SIG-M5 (cell line): ENCODE measurements at places on chromosomes 6 and 20.

DNA sequence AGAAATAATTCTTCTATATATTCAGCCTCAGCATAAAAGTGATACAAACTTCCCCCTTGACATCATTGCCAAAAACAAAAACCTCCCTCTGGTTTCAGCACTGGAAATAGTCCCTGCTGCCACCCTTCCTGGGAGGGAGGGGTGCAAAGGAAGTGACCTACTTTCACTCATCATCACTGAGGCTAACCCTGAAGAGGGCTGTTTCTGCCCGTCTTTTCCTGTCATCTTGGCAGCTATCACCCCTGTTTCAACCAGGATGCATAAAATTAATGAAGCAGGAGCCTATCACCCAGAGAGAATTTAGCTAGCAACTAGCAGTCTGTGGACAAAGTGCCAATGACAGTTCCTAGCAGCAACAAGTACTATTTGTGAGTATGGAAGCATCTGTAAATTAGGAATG is 397.8 kb downstream of the LAMA2 start:
- DNase-seq = no peak

GRCh38 chr20:44166008-44166407 is 21.0 kb downstream of the JPH2 start:
- DNase-seq = no peak

GRCh38 chr20:2507464-2507863 is 1.3 kb downstream of the ZNF343 start:
- no peak for DNase-seq

DNA sequence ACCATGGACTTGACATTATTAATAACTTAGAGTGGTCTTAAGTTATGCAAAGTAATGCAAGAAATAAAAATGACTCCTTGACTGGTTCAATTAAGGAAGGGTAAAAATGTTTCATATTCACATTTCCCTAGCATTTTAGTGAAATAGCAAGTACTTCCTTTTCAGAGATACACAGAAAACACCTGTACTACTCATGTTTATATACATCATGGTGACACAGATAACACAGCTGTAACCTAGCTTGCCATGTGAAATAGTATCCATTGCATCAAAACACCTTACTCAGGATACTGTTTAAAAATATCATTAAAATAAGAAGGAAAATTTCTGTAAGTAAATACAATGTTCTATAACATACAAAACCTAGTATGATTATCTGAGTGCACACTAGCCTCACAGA is 102.4 kb downstream of the AHI1 start:
- no peak for DNase-seq

- DNase-seq = no peak
Observed at GRCh38 chr6:44072959-44073611, 54.2 kb downstream of the MRPL14 start.

DNA sequence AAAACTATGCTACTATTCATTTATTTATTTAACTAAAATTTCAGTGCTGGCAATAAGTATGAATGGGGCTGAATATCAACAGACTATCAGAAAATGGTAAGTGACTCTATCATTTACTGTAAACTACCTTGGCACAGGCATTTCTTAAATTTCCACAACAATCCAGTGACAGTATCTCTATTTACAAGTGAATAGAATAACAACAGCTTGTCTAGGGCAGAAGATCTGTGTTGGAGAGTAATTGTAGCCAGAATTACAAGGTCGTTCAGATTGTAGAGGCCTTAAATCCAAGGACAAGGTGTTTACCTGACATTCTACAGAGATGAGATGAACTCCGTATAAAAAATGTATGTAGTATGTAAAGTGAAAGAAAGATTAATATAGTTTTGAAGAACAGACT is 193.8 kb upstream of the SIM1 start:
- DNase-seq = no peak

DNA sequence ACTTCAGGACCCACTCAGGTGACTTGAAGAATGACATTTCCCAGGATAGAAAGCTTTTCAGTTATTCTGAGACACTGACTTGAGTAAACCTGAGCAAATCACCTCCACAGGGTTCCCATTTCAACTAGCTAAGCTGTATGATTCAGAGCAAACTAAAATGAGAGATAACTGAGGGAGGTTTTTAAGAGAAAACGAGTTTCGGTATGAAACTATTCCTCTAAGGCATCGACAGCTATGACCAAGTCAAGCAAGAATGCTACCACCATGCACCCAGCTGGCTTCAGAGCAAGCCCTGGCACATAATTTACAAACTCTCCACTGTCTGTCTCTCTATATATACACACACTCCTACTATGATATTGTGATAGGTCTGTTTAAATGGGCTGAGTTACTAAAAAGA is 75.4 kb downstream of the PERP start:
- DNase-seq = no peak

GRCh38 chr6:109449064-109449794 is 6.3 kb downstream of the MICAL1 start:
- no peak for DNase-seq

GRCh38 chr6:28218312-28219248 is 6.5 kb upstream of the ZSCAN9 start:
- no peak for DNase-seq

DNA sequence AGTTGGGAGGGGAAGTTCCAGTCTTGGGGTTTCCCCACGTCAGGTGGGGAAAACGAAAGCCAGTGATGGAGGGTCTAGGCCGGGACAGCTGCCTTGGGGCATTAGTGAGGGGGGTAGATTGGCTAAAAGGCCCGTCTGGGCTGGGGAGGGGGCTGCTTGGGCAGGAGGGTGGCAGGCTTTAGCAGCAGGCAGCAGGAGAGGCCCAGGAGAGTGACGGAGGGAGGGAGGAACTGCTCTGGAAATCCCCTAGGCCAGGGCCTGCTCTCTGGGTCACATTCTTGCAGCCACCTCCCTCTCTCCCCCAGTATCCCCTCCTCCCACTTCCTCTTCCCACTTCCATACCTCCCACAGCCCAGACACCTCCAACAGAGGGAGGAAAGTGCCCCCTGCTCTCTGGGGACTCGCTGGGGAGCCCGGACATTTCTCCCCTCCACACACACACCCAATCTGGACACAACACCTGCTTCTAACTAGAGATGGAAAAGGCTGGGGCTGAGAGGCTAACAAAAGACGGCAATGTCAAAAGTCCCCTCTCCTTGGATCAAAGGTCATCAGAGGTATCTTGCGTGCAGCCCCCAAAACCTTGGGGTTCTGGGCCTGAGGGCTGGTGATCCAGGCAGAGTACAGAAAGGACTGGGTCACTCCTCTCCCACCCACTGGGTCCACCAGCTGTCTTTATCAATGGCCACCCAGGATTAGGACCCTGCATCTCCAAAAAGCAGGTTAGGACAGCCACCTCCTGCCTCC is 1.8 kb downstream of the NFKBIE start:
- DNase-seq = no peak

DNA sequence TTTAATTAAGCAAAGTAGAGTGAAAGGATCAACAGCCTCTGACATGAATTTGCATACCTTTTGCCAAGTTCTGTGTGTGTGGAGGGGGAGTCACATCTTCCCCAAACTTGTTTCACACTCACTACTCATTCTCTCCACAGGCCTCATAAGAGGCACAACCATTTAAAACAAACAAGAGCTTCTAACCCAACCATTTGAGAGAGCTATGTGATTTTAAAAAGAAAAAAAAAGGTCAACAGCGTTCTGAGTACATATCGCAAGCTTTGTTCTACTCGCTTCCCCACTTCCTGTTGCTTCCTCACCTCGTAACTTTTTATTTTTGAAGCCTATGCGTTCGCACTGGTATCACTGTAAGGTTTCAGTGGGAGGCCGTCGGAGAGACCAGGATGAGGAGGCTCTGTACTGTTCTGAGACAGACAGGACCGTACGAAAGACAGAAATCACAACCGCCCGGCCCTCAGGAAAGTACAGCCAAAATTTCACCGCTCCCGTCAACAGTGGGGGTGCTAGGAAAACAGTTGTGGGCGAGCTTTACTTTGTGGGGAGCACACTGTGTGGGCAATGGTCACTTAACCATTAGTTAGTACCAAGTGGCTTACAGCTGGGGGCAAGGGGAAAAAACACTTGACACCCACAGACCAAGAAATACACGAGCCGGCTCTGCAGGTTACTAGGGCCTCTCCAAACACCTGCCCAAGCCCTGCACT is 61.3 kb downstream of the TRERF1 start:
- no peak for DNase-seq

GRCh38 chr6:133630651-133631050 is 258.3 kb upstream of the TCF21 start:
- no peak for DNase-seq

DNA sequence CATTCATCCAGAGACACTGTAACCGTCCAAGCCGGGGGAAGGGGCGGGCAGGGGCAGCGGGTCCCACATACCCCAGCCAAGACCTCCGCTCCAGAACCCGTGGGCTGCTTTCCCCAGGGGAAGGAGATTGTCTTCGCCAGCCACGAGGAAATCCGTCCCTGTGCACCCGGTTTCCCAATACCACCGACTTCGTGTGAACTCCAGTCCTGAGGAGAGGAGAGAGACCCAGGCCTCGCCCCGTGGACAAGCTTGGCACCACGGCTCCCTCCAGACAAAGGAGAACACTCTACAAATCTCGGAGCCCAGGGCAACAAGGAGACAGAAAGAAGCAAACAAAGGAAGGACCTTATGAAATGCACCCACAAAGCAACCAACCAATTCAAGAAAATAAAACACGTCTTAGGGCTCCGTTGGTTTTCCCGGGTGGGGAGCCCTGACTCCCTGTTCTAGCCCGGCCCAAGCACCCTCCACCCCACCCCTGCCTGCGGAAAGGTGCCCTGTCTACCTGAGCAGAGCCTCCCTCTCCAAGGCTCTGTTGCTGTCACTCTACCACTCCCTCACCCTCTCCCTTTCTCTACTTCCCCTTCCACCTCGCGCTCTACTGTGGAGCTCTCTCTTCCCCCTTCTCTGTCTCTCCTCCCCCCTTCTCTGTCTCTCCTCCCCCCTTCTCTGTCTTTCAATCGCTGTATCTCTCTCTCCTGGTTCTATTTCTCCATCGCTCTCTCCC is 1382.8 kb upstream of the DEFB115 start:
- no peak for DNase-seq

DNA sequence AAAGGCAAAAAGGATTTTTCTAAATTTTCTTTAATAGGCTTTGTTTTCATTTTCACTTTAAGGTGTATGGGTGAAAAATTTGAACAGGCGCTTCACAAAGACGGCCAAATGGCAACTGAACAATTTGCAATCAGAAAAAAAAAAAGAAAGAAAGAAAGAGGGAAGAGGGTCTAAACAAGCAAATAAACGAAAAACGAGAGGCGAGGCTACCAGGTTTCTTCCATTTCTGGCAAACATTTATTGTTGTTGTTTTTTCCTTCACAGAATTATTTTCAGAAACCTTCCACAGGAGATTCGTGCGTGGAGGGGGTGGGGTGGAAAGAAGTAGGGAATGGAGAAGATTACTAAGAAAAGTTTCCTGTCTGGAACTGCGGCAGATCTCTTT is 24.3 kb downstream of the POM121L2 start:
- DNase-seq = no peak

DNA sequence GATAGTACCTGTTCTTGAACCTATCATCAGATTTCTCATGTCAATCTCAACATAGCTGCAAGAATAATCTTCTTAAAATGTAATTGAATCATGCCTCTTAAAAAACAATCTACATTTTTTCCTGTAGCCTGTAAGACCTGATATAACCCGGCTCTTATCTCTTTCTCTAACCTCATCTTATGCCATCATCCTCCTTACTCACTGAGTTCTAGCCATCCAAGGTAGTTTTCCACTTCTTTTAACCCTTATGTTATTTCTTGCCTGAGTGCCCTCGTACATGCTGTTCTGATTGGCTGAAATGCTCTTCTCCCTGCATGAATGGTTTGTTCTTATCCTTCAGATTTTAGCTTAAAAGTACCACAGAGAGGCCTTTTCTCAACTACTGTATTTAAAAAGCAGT is 16.4 kb downstream of the SLC17A5 start:
- DNase-seq = no peak

GRCh38 chr6:399785-400534 is 8.4 kb downstream of the IRF4 start:
- no peak for DNase-seq

- no peak for DNase-seq
Observed at GRCh38 chr20:15236812-15237211, 899.4 kb upstream of the FLRT3 start.

DNA sequence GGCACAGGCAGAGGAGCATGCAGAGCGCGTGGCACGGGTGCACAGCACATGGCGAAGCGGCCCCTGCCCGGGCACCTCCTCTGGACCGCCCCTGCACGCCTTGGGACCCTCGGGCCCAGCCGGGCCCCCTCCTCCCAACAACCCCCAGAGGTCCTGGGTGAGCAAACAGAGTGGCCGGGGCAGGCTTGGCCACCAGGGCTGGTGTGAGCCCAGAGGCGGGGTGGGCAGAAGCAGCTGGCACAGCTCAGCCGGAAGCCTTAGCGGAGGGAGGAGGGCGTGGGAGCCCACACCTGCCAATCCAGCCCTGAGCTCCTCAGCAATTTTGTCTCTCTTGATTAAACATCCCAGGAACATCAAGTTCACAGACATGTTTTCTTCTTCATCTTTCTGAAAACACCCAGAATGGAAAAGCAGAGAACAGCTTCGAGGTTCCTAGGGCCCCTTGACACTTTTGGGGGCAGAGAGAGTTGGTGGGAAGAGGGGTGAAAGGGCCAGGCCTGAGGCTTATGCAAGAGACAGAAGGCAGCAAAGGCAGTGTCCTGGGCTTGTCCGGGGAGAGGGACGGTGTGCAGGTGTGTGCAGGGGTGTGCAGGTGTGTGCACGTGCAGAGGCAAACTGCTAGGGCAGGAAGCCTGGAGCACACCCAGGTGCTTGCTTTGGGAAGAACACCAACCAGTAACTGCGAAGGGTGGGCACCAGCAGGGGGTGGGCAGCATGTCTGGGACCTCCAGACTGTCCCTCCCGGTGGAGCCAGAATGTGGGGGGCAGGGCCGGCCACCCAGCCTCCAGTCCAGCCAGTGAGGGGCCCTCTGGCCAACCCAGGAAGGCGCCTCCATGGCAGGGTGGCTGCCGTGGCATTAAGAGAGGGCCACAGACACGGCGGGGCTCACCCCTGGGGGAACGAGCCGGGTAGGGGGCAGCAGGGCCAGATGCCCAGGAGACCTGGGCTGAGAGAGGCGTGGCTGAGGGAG is 4.8 kb downstream of the HRH3 start:
- no peak for DNase-seq

GRCh38 chr20:51958099-51959065 is 156.1 kb upstream of the SALL4 start:
- DNase-seq = no peak

- no peak for DNase-seq
Observed at GRCh38 chr20:58155148-58155925, 73.1 kb downstream of the ANKRD60 start.

GRCh38 chr6:115885636-115886366 is 174.9 kb downstream of the FRK start:
- no peak for DNase-seq

DNA sequence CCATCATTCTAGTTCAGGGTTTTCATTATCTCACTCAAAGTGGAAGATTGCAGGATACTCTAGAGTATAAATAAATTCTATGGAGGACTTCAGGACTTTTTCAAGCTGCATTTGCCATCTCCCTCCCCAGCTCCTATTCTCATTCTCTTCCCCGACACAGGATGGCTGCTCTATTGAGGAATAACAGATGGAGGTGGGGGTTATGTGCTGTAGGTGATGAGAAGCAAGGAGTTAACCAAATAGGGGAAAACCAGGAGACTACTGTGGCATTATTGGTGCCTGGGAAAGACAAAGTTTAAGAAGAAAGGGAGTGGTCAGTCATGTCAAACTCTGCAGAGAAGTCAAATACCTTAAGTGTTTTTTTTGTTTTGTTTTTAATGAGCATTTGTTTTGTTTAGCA is 109.3 kb downstream of the GRIK2 start:
- no peak for DNase-seq
